ENCODE measurements at places on chromosomes 2 and 18. TPM values are rescaled to one million over a fixed set of nuclear protein-coding genes. Genes with fewer than 3 reads are reported as not detected.

DNA sequence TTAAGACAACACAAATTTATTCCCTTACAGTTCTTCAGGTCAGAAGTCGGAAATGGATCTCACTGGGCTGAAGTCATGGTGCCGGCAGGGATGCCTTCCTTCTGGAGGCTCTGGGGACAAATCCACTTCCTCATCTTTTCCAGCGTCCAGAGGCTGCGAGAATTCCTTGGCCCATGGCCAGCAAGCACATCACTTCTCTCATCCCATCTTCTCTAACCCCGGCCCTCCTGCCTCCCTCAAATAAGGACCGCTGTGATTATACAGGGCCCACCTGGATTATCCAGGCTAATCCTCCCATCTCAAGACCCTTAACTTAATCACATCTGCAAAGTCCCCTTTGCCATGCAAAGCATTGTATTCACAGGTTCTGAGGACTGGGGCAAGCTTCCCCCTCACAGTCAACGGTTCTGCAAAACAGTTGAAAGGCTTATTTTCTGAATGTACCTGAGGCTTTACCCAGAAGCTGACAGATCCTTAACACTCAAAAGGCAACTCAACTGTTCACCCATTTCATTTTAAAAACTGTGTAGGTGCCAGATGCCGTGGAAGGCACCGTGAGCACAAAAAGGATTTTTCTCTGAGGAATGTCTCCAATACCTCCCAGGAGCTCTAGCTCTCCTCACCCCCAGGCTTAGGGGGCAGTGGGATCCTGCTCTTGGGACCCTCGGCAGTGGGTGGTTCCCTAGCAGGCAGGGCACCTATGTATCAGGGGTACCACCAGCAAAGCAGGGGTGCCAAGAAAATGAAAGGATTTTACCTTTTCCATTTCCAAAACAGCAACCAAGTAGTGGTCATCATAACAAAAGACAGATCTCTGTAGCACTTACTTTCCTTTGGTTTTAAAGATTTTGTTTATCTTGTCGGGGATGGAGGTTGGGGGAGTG lies 84.0 kb downstream of the KCTD1 start:
- DNase-seq = no peak

GRCh38 chr2:72138011-72138881 lies 9.4 kb downstream of the CYP26B1 start:
- DNase-seq = no peak

GRCh38 chr2:33141476-33141875 lies 194.7 kb downstream of the LTBP1 start:
- no peak for DNase-seq

DNA sequence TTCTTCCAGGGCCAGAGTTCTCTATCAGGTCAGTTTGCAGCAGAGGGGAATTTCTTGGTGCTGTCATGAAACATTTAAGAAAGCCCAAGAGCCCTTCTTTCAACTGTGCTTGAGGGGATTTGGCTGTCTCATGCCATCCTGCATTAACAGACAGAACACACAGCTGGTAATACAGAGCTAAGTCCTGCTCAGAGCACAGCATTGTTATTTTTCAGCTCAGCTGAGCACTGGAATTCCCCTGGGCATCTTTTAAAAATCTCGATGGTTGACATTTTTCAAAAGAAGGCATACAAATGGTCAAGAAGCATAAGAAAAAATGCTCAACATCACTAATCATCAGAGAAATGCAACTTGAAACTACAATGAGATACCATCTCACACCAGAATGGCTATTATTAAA lies 14.9 kb upstream of the IL1R2 start:
- DNase-seq = no peak

Gene RAD51AP2
- total RNA-seq = 0.13 TPM
